ENCODE measurements at places on chromosomes 2 and 18.

- no peak for DNase-seq
These were observed 714 bp downstream of the RPIA start for GRCh38 chr2:88692187-88692586.

DNA sequence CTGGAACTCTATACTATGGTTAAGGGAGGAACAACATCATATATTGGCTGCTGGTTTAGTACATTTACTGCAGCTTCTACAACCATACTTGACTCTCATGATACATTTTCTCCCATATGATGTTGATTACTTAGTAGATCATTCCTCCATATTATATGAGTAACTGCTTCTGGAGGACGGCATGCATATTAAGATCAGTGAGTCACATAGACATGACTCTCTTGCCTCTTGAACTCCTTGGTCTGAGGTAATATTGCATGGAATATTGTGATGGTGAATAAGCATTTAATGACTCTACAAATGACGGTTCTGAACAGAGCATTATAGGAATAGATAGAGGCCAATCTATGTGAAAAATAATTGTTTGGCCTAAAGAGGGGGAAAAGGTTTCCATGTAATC lies 418.8 kb upstream of the SPHKAP start:
- no peak for DNase-seq

GRCh38 chr2:194867328-194867727 lies 789.7 kb upstream of the SLC39A10 start:
- no peak for DNase-seq

- no peak for DNase-seq
These were observed 173.6 kb downstream of the GALR1 start for GRCh38 chr18:77422974-77423867.

DNA sequence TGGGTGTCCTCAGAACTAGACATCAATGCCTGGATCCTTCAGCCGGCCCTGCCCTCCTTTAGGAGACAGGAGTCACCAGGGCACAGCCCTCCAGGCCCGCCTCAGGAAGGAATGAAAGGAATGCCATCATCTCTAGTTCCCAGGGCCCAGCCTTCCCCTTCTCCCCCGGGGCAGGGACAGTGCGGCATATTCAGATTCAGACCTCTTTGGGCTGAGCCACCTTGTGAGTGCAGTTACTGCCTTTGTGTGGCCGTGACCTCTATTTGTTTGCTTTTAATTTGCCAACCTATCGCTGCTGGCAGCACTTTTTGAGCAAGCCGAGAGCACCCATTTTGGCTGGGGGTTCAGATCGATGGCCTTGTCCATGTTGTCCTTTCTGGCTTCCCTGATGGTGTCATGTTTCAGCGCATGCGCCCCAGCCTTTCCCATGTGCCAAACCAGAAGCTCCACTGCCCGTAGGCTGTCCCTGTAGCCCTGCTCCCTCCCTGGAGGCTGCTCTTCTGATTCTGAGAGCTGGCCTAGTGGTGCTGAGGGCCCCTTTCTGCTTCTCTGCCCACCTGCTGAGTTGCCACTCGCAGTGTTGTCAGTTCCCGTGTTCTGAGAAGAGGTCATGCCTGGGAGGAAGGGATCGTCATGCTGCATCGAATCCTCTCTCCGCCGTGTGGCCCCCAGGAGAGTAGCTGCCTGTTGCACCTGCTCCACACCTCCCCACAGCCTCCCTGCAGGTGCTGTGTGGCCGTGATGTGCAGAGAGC lies 10.9 kb downstream of the ANKRD23 start:
- peak; percentile 87 for DNase-seq

DNA sequence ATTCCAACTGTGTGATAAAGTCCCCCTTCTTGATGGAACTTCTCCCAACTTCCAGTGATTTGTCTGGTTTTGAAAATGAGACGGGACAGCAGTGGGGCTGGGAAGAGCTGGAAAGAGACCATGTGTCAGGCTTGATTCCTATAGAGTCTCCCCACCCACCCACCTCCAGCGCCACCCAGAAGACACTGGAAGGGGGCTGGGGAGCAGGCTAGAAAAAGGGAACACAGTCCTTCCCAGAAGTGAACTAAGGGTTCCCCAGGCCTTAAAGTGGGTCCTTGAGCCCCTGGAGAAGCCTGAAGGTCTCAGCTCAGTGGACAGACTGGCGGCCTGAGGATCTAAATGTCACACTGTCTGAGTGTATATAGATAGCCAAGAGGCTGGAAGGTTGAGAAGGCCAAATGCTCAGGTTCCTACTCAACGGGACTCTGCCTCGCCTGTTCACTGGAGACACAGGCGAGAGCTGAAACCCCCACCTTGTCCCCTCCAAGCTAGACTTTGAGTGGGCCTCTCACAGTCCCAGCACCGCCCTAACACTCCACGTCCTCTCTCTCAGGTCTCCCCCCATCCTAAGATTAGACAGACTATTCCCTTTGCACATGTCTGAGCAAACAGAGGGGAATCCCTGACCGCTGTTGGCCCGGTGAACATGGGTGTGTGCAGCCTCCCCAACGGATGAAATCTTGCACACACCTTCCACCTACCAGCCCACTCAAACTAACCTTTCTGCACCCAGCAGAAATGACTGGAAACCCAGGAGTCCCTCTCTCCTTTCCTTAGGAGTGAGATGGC lies 1.6 kb downstream of the PKDCC start:
- no peak for DNase-seq

GRCh38 chr18:9278028-9278427 lies 56.5 kb upstream of the TWSG1 start:
- DNase-seq: no peak

DNA sequence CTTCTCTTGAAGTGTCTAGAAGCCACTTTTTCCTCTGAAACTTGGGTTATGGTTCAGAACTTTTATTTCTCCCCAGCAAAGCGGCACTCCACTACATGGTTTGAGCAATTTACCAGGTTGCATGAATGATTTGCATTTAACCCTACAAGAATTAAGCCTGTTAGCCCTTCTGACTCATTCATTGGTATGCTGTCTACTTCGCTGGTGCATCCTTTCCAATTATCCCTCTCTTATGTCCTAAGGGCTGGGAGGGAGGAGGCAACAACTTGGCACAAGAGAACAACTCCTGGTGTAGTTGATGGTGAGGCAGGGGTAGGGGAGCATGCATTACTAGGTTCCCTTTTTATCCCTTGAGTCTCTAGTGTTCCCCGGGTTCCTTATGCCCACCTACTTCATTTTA lies 293.4 kb upstream of the MEX3C start:
- no peak for DNase-seq

DNA sequence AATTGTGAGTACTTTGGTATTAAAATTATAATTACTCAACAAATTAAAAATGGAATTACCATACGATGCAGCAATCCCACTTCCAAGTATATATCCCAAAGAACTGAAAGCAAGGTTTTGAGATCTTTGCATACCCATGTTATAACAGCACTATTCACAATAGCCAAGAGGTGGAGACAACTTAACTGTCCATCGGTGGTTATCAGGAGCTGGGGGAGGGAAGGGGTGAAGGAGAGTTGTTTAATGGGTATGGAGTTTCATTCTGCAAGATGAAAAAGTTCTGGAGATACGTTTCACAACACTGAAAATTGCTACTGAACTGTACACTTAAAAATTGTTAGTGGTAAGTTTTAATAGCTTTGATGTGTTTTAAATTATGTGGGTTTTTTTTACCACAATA lies 25.7 kb downstream of the RAB10 start:
- no peak for DNase-seq

DNA sequence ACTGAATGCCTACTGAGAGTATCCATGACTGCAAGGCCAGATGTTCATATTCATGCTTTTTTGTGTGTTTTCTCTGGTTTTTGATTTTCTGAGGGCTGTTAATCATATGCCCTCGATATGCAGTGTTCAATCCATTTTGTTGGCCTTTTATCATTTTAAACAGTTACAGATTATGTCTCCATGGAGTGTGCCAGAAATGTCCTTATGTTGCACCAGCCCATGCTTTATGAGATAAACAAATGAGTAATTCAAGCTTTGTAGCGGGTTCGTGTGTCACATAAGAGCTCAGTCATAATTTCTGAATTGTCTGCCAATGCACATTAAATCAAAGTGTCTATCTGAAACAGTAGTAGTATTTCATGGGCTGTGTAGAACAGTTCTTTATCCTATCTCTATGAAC lies 583.0 kb downstream of the THSD7B start:
- peak; percentile 5 for DNase-seq

- no peak for DNase-seq
These were observed 787.7 kb downstream of the CCDC85A start for GRCh38 chr2:56971383-56971974.

DNA sequence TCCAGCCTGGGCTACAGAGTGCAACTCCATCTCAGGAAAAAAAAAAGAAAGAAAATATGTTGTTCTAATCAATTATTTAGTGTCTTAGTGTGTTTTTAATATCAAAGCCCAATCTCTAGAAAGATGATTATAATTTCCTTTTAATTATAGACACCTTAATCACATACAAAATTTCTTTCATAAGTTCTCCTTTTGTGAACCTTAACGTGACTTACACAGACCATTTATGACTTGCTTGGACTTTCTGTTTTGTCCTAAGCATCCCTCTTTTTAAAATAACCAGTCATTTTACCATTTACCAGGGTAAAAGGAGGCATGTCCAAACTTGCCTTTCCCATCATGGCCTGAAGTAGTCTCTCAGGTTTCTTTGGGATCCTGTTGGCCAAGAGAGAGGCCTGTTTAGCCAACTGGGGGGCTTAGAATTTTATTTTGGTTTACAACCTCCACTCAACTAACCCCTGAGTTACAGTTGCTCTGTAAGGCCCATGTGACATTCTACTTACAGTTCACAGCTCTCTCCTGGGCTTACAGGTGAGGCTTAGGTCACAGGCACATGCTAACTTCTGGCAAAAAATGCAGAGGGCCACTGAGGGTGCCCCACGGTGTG lies 23.9 kb upstream of the GPR155 start:
- DNase-seq: no peak

GRCh38 chr2:121709776-121710469 lies 26.8 kb downstream of the NIFK start:
- no peak for DNase-seq

- no peak for DNase-seq
These were observed 196.5 kb downstream of the HDAC4 start for GRCh38 chr2:239204136-239204875.

DNA sequence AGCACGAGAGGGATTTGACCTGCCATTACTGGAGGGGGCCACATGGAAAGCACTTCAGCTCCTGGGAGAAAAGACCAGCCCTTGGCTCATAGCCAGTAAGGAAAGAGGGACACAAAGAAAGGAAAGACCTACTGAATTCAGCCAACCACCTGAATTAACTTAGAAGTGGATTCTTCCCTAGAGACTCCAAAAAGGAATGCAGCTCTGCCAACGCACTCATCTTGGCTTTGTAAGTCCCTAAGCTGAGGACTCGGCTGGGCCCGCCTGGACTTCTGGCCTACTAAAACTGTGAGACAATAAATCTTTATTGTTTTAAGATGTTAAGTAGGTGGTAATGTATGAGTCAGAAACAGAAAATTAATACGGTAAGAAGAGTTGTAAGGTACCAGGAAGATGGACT lies 11.5 kb downstream of the ATF2 start:
- DNase-seq: no peak

GRCh38 chr2:171407030-171407675 lies 26.6 kb downstream of the METTL8 start:
- DNase-seq: no peak

GRCh38 chr2:7900593-7900992 lies 781.3 kb upstream of the ID2 start:
- no peak for DNase-seq

GRCh38 chr18:8354304-8354703 lies 254.9 kb upstream of the RAB12 start:
- DNase-seq: no peak

- DNase-seq: no peak
These were observed 624.0 kb upstream of the LRRTM4 start for GRCh38 chr2:78145997-78146722.

- no peak for DNase-seq
These were observed 171.9 kb upstream of the GATA6 start for GRCh38 chr18:21997207-21998143.

DNA sequence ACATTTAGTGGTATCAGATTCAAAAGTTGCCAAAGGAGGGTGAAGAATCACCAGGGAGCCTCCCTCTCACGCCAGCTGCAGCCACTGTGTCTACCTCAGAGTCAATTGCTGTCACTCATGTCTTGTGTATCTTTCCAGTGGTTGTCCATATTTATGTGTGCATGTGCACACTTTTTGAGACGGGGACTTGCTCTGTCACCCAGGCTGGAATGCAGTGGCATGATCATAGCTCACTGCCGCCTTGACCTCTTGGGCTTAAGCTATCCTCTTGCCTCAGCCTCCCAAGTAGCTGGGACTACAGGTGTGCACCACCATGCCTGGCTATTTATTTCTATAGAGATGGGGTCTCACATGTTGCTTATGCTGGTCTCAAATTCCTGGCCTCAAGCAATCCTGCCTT lies 4.0 kb downstream of the MOCOS start:
- no peak for DNase-seq

- no peak for DNase-seq
These were observed 393 bp downstream of the IL1R1 start for GRCh38 chr2:102142829-102143449.

- no peak for DNase-seq
These were observed 26.1 kb upstream of the ST3GAL5 start for GRCh38 chr2:85914922-85915321.

DNA sequence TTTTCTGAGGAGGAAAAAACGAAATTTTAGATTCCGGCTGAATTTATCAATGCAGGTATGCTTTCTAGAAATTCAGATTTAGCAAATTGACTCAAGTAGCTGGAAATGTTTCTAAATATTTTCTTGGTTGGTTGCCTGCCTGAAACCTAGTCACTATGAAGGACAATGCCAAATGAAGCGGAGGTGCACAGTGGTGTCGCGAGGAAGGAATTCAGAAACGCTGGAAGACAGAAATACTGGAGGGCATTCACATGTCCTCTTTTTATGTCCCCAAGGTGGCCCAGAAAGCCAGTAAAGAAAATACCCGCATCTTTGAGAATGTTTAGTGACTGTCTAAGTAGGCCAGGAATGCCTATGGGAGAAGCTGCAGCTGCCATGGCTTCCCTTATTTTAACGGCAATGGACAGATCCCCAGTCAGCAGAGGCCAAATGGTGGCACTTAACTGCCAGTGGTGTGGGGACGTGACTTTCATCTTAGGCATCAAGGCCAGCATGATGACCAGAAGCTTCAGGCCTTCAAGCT lies 15.8 kb upstream of the EFR3B start:
- DNase-seq: no peak
